EL (cell line): ENCODE measurements at places on chromosomes 2 and 18.

DNA sequence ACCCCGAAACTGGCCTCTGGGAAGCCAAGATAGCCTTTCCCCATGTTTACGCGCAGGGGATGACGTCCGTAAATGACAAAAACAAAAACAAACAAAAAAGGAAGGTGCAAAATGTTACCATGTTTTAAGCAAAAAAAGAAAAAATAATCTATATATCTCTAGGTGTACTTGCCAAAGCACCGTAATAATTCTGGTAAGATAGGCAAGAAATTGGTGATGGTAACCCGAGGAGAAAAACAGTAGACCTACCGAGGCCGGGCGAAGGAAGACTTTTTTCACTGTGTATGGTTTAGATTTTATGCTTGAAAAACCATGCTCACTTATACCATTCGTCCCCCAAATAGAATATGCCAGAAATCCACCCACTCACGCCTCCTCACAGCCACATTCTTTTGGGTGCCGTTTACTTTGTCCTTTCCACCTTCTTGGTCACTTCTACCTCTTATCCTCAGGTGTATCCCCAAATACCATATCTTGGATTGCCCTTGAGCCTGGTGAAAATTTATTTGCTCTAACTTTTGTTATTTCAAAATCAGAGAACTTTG, 8.0 kb downstream of the GATA6 start:
- DNase-seq = no peak

- no peak for DNase-seq
Observed at GRCh38 chr2:130302164-130302886, 40.4 kb upstream of the IMP4 start.

DNA sequence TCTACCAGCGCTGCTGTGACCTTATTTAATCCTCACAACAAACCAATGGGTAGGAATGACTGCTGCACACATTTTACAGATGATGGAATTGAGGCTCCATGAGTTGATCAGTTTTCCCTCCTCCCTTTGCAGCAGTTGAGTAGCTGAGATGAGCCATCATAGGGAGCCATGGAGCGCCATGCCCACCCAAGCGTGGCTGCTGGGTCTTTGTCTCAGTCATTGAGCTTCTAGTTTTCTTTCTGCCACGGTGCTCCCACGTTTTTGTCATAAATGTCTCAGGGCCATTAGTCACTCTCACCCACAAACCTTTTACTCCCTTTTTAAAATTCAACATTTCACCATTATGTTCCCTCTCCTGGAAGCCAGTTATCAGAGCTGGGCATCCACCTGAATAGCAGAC, 45.8 kb downstream of the TMEM17 start:
- DNase-seq = no peak

DNA sequence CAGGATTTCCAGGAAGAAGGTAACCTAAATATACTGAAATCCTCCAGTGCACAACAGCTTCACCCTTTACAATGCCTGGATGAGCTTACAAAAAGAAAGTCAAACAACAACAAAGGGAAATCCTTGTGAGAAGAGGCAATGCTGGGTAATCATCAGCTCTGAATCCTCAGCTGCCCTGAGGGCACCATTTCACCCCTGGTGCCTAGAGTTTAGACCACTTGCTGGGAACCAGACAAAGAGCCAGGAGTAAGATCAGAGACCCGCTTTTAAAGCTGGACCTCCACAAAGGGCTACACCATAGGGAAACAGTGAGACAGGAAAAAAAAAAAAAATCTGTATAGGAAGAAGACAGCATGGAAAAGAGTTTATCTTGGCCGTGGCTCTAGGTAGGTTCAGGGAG, 97.0 kb downstream of the FOXI3 start:
- no peak for DNase-seq

GRCh38 chr2:61277756-61278155, 115.8 kb downstream of the C2orf74 start:
- no peak for DNase-seq

GRCh38 chr2:112476434-112476833, 5.5 kb upstream of the TTL start:
- no peak for DNase-seq

DNA sequence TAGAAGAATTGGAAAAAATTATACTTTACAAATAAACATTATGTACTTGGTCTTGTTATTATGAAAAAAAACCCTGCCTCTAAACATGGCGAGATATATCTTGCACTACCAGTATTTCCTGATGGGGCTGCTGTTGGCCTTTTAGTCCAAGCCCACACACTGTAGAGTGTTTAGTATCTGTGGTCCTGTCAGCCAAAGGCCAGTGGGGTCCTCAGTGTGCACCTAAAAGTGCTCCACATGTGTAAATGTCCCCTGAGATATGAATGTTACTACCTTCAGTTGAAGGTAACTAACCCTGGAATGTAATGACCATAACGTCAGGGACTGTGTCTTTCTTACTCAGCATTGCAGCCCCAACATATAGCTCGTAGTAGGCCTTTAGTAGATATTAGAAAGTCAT, 71.1 kb upstream of the HK2 start:
- no peak for DNase-seq

GRCh38 chr18:37653618-37654017, 88.0 kb upstream of the CELF4 start:
- no peak for DNase-seq

DNA sequence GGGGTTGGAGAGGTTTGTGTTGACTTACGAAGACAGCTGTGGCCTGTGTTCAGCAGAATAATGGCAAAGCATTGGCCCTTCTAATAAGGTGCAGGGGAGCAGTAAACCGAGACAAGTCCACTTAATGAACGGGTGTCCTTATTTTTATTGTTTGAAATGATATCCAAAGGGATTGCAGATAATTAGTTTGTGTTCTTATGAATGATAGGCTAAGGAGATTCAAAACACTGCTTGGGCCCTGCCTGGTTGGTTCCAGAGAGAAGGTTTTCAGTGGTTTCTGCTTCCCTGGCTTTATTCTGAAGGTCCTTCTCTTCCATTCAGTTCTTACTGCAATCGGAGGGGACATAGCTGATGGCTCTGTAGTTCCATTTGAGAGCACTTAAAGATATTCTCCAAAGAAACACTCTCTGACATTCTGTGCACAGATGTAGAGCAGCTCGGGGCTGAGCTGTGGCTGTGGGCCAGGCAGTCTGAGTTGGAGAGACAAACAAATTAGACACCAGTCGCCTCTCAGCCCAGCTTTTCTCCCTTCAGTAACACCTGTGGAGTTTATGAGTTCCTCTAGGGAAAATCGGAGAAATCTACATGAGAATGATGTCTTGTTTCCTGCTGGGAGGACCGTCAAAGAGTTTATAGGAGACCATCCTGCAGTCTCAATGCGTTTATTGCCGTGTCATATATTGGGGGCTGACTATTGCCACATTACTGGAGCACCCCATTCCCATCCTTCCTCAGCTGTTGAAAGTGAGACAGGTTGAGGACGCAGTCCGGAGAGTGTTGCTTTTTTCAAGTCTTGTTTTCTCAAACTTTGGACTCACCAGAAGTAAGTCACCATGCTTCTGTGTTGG, 6.5 kb downstream of the GREB1 start:
- no peak for DNase-seq

- DNase-seq = peak; percentile 25
Observed at GRCh38 chr18:62621546-62621945, 93.8 kb upstream of the PHLPP1 start.

- DNase-seq = no peak
Observed at GRCh38 chr18:39190508-39190907, 1624.9 kb upstream of the CELF4 start.

- DNase-seq = no peak
Observed at GRCh38 chr18:42936289-42936688, 179.2 kb downstream of the RIT2 start.

DNA sequence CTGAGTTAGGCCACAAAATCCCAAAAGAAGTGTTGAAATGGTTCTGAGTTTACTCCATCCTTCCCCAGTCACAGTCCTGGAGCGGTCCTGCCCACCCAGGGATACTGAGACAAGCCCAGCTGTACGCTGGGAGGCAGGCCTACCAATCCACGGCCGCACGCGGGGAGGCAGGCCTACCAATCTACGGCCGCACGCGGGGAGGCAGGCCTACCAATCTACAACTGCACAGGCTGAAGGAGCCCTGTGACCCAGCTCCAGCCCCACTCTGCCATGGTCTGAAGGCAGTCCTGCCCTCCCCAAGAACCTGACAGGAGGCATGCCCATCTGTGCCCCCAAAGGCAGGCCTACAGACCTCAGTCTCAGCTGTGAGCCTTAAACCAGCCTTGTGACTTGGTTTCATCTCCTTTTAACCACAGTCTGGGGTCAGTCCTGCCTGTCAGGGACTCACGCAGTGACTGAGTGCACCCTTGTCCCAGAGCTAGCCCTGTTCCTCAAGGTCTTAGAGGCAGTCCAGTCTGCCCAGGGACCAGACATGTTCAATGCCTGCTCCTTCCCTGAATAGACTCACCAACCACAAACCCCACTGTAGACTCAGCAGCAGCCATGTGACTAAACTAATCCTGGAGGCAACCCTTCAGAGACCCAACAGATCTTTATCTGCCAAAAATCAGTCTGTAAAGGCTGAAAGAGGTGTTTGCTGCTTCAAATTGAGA, 36.8 kb downstream of the GPC1 start:
- no peak for DNase-seq

- no peak for DNase-seq
Observed at GRCh38 chr2:237998530-237998929, 31.7 kb downstream of the UBE2F start.

DNA sequence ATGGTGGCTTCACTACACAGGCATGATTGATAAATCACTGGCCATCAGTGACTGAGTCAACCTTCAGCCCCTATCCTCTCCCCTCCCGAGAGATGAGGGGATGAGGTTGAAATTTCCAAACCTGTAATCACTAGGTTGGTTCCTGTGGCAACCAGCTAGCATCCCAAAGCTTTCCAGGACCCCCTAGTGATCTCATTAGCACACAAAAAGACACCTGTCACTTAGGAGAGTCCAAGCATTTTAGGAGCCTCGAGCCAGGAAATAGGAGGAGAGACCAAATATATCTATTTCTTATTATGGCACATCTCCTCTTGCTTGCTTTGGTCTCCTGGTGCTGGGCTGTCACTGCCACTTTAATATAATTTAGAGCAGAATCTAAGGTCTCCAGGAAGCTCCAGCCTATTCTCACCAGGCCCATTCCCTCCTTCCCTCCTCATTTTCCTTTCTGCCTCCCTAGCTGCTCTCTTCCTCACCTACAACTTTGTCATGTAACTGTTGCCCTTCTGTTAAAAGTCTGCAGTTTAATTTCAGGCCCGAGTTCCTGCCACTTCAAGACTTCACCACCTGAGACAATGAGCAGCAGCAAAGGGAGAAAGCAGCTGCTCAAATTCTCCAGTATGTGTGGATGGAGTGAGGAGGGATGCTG, 33.2 kb upstream of the NAB1 start:
- no peak for DNase-seq

DNA sequence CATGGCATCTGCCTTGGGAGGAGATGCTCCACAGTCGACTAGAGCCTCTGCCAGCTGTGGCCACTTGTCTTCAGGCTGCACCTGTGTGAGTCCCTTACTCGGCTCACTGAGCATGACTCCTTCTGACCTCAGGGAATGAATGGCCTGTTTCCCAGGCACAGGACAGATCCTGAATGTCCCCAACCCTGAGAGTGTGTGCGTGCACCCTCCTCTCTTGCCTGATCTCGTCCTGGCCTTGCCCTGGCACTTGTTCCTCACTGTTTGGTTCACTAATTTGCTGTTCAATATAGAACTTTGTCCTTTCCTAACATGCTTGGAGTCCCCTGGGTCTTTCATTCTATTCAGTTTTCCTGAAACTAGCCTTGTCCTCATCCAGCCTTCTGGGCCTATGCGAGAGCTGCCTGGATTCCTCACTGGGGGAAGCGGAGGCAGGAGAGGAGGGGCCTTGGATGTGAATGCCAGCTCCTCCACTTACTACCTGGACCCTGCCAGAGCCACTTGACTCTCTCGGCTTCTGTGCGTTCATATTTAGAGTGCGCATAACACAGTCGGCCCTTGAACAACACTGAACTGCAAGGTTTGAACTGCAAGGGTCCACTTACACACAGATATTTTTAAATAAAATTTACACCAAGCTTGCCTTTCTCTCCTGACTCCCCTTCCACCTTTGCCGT, 184.8 kb downstream of the ACKR3 start:
- DNase-seq = no peak

DNA sequence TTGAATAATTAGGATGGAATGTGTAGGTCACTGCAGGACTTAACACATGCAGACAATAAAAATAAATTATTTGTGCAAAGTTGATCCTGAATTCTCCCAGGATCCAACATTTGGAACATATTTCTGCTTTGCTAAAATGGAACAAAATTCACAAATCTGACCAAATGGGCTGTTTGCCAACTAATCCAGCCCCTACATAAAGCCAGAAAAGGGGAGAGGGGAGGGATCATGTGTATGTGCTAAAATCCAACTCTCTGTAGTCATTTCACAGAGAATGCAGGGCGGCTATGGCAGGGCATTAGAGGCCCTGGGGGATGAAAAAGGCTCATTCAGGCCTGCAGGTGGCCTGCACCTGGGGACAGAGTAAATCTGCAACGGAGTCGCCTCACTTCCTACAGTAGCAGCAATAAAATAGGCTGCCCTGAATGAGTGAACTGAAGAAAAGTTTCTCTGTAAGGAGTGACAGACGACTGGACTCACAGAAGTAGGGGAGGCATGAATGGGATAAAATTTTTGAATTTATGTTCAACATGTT, 4.0 kb upstream of the ZFP36L2 start:
- no peak for DNase-seq

DNA sequence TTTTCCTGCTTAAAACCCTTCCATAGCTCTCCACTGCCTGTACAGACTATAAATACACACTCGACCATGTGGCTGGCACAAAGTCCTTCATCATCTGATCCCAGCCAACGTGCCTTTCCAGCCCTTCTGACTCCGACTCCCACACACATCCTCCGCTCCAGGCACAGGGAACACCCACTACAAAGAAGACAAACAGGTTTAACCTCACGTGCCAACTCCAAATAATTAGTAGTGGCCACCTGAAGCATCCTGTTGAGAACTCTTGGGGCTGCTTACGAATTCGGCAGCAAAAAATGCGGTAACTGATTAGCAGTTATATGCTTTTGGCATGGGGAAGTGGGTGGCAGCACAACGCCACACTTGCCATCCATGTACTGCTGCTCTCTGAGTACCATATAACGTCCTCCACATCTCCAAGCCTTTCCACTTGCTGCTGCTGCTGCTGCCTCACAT, 12.1 kb downstream of the SPIRE1 start:
- DNase-seq = no peak

GRCh38 chr2:226699321-226699720, 100.3 kb downstream of the IRS1 start:
- DNase-seq = peak; percentile 51

DNA sequence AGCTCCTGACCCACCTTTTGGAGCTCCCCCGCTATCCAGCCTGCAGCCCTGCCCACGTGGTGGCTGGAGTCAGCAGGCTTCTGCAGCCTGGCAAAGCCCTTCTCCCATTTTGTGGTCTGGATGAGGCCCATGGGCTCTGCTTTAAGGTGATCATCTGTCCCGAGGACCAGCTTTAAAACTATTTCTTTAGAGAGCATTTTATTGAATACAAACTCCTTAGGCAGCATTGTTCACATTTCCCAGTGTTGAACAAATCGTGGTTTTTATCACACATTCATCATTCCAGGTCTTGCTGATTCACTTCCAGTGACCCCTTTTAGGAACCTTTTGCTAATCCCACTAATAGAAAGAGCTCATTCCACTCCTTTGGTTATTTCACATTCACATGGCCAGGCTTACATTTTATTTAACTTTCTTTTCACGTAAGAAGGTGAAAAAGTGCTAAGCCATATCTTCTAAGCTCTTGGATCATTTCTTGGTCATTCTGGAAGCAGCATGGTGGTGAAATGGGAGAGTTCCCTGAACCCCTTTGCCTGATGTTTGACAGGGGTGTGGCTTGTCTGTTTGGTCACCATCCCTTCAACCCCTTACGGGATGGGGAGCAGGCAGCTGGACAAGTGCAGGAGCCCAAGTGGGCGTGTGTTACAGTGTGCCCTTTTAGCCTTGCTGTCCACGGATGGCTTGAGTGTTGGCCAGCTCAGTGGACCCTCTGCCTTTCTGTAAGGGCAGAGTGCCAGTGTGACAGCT, 80.4 kb upstream of the RAPGEF4 start:
- DNase-seq = peak; percentile 86
